ENCODE measurements at places on chromosomes 2 and 18.

DNA sequence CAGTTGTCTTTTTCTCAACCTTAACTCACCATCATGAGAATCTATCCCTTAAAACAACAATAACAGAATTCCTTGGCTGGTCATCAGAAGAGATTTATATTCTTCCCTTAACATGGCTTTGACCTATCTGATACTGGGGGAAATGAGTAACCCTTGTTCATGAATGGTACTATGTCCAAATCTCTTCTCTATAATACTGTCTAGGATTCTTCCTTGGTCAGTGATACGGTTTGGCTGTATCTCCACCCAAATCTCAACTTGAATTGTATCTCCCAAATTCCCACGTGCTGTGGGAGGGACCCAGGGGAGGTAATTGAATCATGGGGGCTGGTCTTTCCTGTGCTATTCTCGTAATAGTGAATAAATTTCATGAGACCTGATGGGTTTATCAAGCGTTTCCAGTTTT lies 282.0 kb upstream of the SIX2 start:
- no peak for DNase-seq

DNA sequence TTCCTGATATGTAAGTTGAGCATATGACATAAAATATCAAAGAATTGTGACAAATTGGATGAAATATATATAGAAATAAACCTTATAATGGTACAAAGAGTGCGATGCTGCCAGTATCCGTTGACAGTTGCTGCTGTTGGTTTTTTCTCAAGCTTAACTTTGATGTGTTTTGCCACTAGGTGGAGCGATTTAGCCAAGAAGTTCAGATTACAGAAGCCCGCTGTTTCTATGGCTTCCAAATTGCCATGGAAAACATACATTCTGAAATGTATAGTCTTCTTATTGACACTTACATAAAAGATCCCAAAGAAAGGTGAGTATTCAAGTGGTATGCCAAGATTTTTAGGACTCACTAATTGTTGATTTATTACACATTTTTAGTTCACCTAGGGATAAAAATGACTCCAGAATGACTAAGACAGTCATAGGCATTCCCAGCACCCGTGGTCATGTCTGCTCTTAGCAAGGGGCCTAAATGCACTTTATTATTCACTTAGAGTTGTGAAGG lies 2.1 kb downstream of the RRM2 start:
- peak; percentile 26 for DNase-seq

DNA sequence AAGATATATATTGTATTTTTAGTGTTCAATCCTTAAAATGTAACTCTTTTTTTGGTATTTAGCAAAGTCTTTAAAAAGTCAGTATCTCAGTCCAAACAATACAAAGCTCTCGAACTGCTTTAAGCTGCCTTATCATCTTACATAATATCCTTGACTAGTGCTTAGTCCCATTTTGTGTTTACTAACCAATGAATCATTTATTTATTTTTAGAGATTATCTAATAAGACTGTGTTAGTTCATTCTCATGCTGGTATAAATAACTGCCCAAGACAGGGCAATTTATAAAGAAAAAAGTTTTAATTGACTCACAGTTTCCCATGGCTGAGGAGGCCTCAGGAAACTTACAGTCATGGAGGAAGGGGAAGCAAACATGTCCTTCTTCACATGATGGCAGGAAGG lies 248.3 kb upstream of the KYNU start:
- DNase-seq: no peak

GRCh38 chr18:34511435-34511834 lies 198.7 kb upstream of the DTNA start:
- DNase-seq: no peak

GRCh38 chr18:80042785-80043184 lies 8.6 kb downstream of the RBFA start:
- DNase-seq: no peak

GRCh38 chr2:74010087-74010541 lies 25.4 kb downstream of the TET3 start:
- DNase-seq: no peak

- no peak for DNase-seq
These were observed 301.0 kb upstream of the HS6ST1 start for GRCh38 chr2:128619471-128620325.

DNA sequence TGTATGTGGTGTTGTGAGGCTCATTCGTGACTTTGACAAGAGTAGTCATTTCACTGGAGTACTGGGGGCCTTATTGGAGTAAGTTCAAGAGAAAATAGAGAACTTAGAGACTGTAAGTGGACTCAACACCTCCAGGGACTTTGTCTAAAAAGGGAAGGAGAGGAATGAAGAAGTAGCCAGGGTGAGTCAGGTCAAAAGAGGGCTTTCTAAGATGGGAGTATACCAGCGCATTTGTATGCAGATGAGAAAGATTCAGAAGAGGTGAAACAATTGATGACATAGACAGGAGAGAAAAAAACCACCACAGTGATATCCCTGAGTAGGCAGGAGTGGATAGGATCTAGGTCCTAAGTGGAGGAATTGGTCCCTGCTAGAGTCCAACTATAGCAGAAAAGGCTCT lies 246.8 kb downstream of the IKZF2 start:
- DNase-seq: no peak
